ENCODE measurements at places on chromosomes 13 and 19.

GRCh38 chr13:85833921-85834320 is 34.7 kb upstream of the SLITRK6 start:
- peak; percentile 5 for DNase-seq

GRCh38 chr19:2394054-2394441 is 33.3 kb downstream of the TIMM13 start:
- no peak for DNase-seq

GRCh38 chr13:80363890-80364503 is 23.1 kb upstream of the SPRY2 start:
- no peak for DNase-seq

DNA sequence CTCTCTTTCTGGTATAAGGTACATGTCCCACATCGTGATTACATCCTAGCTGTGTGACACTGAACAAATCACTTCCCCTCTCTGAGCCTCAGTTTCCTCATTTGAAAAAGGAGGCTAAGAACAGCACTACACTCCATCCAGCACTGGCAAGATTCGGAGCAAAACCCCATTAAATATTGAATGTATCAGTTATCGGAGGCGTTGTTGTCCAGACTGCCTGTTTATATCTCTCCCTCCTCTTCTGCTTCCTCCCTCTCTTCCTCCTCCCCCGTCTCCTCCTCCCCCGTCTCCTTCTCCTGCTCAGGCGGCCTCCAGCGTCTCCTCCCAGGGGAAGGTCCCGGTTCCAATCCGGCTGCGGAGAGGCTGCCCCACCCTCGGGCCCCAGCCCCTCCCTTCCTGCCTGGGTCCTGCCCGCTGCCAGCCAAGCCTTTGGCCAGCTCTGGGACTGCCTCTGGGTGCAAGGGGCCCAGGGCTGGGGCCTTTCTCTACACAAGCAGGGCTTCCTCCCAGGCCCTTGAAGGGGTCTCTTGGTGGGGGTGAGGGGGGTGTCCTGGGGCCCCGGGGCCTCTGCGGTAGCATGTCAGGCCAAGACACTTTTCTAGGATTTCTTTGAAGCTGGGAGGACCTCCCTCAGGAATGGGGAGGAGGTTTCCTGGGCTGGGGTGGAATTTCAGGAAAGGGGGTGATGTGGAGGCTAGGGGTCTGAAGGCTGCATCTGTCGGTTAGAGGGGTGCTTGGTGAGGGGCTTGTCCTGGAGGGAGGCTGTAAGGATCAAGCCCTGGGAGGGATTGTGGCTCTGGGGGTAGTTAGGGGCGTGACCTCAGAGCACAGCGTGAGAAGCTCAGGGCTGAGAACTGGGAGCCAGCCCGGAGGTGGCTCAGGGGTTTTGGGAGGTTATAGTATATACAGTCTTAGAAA is 1.9 kb downstream of the RRAS start:
- DNase-seq = no peak

DNA sequence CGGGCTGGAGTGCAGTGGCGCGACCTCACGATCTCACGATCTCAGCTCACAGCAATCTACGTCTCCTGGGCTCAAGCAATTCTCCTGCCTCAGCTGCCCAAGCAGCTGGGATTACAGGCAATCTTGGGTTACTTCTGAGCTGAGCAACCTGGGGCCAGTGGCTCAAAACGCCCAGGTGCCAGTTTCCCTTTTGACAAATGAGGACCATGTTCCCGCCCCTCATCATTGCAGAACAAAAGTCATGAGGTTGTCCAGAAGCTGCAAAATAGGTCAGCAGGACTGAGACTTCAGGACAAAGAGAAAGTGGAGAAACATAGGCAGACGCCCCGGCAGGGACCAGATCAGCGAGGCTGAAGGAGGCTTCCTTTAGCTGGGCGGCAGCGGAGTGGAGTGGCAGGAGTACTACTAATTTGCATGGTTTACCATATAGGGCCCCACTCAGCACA is 3.3 kb upstream of the ADGRE5 start:
- no peak for DNase-seq

DNA sequence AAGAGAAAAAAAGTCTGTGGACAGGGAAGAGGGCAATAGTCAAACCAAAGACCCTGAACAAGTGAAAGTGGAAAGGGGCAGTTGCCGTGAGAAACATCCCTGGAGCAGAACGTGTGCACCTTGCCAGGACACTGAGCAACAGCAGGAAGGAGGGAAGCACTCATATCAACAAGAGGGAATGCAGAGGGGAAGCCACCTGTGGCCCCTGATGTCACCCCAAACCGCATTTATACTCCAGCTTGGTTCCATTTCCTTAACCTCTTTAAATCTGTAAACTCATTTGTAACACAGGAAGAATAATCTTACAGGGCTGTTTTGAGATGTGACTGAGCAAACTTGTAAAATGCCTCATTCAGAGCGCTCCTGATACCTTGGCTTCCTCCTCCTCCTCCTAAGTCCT is 698.8 kb downstream of the DIAPH3 start:
- DNase-seq = no peak

GRCh38 chr13:45224176-45224575 is 23.3 kb upstream of the KCTD4 start:
- DNase-seq = no peak

GRCh38 chr13:60603049-60603448 is 206.0 kb downstream of the TDRD3 start:
- no peak for DNase-seq

- no peak for DNase-seq
Observed at GRCh38 chr13:21608961-21609360, 5.0 kb upstream of the MICU2 start.

GRCh38 chr19:49438261-49438660 is 3.1 kb downstream of the SLC17A7 start:
- DNase-seq = no peak

All from nucleus accumbens (tissue), 56 donors.